ENCODE measurements at places on chromosomes 7 and 10.

GRCh38 chr10:4509405-4509804 lies 316.6 kb upstream of the AKR1E2 start:
- no peak for DNase-seq

GRCh38 chr10:69650589-69651261 lies 20.7 kb downstream of the FAM241B start:
- DNase-seq: no peak

DNA sequence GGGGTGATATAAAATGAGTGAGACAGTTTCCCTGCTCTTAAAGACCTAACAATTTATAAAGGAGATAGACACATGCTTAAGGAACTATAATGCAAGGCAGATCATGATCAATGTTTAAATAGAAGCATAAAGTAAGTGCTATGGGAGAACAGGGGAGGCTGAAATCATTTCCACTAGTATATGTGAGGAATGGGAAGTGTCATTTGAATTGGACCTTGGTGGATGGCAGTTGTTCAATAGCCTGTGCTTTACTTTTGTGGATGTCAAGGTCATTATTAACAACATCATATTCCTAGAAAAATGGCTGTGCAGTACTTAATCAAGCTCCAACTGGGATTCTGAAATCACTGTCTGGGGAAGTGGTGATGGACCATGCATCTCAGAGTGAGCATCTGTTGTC lies 14.7 kb downstream of the NPY start:
- DNase-seq: no peak

DNA sequence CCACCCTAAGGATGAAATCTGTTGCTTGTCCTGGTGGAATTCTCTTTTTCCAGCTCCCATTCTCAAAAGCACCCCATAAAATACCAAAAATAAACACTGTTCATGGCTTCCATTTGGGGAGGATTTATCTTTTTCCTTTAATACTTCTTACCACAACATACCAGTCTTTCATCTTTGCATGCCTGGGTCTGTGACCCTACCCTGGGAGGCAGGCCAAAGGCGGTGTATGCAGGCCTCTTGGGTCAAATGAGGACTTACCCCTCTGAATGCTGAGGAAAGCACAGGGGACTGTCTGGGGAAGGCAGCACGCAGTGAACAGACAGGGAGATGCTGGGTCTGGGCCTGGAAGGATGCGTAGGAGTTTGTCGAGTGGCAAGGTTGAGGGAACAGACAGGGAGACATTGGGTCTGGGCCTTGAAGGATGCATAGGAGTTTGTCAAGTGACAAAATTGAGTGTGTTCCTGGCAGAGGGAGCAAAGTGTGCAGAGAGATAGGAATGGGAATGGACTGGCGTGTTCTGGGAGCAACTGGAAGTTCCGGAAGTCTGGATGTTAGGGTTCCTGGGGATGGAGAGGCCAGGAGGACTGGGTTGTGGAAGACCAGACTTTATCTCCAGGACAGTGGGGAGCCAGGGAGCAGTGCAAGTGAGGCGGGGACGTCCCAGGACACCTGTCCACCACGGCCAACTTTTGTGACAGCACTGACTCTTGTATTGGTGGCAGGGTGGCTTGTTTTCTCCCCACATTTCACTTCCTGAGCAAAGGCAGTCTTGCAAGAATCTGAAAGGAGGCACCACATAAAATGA lies 40.8 kb downstream of the MYL10 start:
- DNase-seq: no peak

- no peak for DNase-seq
Observed at GRCh38 chr7:27324246-27324645, 81.6 kb downstream of the EVX1 start.

DNA sequence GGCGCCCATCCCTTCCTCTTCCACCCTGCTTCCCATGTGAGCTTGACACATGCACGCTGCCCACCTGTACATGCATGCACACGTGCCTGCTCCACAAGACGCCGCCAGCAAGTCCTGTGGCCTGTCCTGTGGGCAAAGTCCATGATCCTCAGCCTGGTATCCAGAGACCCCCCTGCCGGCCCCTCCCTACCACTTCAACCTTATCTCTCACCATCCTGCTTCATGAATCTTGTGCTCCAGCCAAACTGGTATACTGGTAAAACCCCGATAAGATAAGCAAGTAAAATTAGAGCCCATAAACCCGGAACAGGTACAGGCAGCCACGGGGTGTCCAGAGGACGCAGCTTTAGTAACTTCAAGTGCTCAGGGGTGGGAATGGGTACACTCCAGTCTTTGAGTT lies 11.8 kb upstream of the TBXAS1 start:
- no peak for DNase-seq

GRCh38 chr7:141115965-141116364 lies 42.1 kb downstream of the TMEM178B start:
- DNase-seq: no peak

GRCh38 chr10:87759551-87759950 lies 58.5 kb downstream of the ATAD1 start:
- DNase-seq: no peak

GRCh38 chr7:148434181-148434757 lies 156.3 kb upstream of the C7orf33 start:
- no peak for DNase-seq

DNA sequence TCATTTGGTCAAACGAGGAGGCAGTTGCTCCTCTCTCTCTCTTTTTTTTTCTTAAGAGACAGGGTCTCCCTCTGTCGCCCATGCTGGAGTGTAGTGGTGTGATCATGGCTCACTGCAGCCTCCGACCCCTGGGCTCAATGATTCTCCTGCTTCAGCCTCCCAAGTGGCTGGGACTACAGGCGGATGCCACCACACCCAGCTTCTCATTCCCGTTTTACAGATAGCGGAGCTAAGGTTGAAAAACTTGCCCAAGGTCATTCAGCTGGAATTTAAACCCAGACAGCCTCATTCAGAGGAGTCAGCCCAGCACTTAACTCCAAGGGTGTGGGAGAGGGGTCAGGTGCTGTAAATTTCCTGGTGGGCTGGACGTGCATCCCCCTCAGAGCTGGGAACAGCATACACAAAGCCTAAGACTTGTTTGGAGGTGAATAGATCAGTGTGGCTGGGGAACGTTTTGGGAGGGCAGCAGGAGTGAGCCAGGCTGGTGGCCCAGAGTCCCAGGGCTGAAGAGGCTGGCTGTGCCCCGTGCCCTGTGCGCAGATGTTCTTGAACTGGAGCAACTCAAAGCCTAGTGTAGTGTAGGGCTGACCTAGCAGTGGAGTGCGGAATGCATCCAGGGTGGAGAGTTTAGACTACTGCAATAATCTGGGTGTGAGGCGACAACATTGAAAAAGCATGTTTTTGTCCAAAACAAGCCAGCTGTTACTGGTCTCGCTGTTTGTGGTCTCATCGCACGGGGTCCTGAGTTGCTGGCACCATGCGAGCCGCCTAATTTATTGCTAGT lies 2.3 kb downstream of the HTRA1 start:
- no peak for DNase-seq

GRCh38 chr7:2798669-2799068 lies 45.4 kb downstream of the GNA12 start:
- no peak for DNase-seq

DNA sequence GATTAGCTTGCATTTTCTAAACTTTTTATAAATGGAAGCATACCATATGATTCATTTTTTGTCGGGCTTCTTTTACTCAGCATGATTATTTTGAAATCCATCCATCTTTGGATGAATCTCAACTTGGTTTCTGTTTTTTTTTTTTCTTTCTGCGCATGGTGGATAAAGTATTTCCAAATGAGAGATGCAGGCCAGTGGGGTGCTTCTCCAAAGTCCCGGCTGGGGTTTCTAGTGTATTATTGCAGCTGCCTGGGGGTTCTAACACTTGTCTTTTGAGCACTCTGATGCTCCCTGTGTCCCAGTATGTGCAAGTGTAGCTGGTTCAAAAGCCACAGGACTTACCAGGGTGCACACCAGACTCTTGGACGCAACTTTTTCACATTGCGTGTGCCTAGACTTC lies 70.9 kb upstream of the LOXL4 start:
- no peak for DNase-seq

DNA sequence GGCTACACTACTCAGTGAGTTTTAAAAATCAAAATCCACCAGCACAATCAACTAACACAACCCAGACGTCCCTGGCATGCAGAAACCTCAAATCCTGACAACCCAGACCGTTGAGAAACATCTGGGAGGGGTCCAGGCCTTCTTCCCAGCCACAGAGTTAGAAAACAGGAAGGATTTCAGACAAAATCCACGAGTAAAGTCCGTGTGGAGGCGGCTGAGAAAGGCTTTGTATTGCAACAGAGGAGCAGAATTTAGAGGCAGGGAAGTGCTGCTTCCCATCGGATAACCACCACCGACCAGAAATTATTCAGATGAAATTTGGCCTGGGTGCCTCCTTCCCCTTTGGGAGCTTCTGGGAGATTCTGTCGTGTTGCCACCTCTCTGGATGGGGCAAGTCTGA lies 61.5 kb downstream of the TNS3 start:
- DNase-seq: peak; percentile 61

- no peak for DNase-seq
Observed at GRCh38 chr7:137923380-137923779, 76.6 kb upstream of the DGKI start.

- DNase-seq: no peak
Observed at GRCh38 chr10:14736043-14736442, 38.7 kb downstream of the FAM107B start.

DNA sequence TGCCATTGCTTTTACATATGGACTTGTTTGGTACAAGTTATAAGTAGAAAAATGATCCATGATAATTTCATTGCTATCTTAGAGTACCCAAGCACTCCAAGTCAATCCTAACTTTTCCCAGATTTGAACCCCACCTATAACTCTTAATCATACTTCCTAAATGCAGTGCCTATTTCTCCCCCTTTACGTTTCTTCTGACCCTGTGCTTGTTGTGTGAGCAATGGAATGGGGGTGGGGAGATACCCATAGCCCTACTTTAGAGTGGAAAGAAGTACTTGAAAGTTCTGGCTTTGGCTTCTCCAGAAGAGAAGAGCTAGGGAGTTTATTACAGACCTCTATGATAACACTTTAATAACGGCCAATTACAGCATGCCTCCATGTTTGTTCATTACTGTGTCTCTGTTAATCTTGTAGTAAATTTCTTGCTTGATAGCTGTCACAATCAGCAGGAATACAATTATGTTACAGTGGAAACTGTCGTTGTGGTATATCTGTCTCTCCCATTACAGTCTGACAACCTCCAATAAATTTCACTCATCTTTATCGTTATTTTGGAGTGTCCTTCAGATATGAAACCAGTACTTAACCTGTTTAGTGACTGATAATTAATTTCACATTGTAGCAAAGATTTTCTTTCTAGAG lies 34.0 kb downstream of the CNPY1 start:
- DNase-seq: no peak

- no peak for DNase-seq
Observed at GRCh38 chr7:152402384-152403250, 33.2 kb downstream of the KMT2C start.

DNA sequence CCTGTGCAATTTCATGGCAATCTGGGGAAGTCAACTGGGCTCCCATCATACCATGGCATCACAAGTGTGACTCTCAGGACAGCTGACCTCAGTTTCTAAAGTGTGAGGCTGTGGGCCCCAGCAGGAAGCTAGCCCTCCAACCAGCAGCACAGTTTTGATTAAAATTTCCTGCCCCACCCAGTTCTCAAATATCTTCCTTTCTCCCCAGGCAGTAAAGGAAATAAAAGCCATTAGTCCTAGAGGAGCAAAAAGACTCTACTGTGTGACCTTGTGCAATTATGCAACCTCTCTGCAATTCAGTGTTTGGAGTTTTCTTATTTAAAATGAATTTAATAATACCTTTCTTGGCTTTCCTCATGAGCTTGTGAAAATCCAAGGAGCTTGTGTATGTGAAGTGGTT lies 143.1 kb upstream of the CDCA7L start:
- DNase-seq: no peak

DNA sequence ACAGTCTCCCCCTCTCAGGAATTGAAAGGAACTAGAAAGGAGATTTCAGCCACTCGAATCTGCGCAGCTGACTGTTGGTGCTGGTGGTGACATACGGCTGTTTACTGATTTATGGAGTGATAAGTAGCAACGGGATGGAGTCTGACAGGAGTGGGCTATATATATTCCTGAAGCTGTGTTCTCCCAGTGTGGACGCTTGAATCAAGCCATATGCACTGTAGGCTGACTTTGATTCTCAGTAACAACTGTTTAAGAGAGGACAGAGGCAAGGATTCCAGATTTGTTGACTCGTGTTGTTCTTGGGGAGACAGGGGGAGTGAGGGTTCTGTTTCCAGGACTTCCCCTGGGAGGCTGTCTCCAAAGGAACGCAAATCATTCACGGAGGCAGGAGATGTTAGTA lies 260.1 kb upstream of the AUTS2 start:
- no peak for DNase-seq

GRCh38 chr10:75592791-75593643 lies 161.6 kb downstream of the LRMDA start:
- no peak for DNase-seq

- no peak for DNase-seq
Observed at GRCh38 chr10:73559590-73559989, 31.6 kb downstream of the USP54 start.

- no peak for DNase-seq
Observed at GRCh38 chr10:5573968-5574641, 49.3 kb downstream of the CALML3 start.

DNA sequence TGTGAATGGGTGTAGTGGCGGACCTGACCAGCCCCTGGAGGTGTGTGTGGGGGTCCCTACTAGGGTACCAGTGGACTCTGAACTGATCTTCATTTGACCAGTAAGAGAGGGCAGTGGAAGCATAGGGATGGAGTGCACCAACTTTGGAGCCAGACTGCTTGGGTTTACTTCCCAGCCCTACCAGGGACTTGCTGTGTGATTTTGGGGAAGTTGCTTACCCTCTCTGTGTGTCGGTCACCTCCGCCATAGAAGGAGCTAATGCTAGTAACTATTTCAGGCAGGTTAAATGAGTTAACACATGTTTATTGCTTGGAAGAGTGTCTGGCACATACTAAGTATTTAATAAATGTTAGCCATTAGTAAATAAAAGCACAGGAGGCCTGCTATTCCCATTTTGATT lies 6.6 kb downstream of the ADCYAP1R1 start:
- DNase-seq: no peak

GRCh38 chr10:452512-453426 lies 236.7 kb downstream of the DIP2C start:
- no peak for DNase-seq

DNA sequence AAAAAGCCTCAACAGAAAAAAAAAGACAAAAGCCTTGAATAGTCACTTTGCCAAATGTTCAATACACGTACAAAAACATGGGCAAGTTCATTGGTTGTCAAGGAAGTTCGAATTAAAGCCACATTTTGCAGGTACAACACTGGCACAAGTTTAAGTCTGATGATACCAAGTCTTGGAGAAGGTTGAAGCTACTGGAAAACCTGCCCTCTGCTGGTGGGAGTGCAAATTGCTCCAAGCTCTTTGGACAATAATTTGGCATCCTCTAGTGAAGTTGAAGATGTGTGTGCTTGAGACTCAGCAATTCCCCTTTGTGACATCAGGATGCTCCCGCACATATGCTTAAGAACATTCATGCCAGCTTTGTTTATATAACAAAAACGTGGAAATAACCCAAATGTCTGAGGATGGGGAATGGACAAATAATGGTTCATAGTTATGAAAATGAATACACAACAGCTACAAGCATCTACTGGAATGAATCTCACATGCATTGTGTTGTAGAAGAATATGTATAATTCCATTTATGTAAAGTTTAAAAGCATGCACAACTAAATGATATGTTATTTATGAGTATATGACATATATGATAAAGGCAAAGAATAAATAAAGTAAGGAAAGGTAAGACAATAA lies 120.0 kb upstream of the PLPP4 start:
- peak; percentile 26 for DNase-seq

- DNase-seq: no peak
Observed at GRCh38 chr7:13933536-13933935, 55.9 kb downstream of the ETV1 start.

All from left ventricle myocardium superior (tissue), 1 donor.